ENCODE measurements at places on chromosomes 1 and 21. TPM values are rescaled to one million over a fixed set of nuclear protein-coding genes. Genes with fewer than 3 reads are reported as not detected.

Gene ASTN1
- 0.14 TPM for total RNA-seq

- DNase-seq: no peak
These were observed 44.8 kb upstream of the ZNF326 start for GRCh38 chr1:89949991-89950624.

DNA sequence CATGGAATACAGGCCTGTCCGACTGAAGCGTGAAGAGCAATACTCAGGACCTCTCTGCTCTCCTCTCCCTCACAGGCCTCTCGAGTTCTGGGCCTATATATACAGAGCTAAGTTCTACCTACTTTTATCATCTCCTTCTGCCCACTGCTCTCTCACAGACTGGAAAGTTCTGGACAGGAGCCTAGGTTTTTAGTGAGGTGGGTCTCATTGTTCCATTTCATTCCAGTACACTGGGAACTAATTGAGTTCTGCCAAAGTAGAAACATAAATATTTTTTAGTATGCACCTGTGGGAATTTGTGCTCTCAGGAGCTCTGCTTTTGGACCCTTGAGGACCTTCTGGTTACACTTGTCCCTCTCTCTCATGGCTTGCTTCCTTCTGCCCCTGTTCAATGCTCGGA lies at the start of gene TEDDM1:
Gene TEDDM1, minus strand, starts transcription at position 101 of the 400 bp plus-strand sequence. CDS start 182 bp downstream, outside the sequence.
- no peak for DNase-seq

Gene SLC9A1
- 57.1 TPM for total RNA-seq

DNA sequence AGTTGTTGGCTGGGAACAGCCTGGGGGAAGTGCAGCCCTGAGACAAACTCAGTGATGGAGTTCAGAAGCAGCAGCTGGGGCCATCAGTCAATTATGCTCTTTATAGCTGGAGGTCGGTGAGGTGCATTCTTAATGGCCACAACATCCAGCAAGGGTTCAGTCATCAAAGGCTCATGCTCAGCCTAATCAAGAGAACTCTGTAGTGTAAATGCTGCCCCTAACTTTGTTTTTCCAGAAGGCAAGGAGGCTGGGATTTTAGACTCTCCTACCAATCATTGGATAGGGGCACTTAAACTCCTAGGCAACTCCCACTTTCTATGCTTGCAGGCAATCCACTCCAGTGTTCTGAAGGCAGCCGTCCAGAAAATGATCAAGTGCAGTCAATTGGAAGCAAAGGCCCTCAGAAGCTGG lies 15.0 kb upstream of the RGS4 start:
- no peak for DNase-seq

DNA sequence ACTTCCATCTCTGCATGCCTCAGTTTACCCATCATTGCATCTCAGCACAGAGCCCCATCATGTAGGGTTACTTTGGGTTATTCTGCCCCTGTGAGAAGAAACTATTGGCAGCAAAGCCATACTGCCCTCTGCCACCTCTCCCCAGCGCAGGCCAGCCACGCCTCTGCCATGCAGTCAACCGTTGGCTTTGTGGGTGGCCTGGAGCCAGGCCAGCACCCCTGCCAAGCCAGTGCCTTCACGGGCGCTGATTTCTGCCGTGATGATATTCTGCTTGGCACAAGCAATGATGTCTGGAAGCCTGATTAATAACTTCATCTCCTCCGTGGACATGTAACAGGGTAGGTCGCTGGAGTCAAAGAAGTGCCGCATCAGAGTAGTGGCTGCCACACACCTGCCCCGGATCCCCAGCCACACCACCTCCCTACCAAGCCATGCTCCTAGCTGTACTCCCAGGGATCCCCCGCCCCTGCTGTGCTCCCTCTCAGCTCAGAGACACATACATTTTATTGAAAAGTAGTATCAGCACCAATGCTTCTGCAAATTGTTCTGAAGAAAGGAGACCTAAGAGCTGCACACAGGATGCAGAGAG lies 15.0 kb upstream of the CEP85 start:
- DNase-seq: no peak

GRCh38 chr1:169110236-169110635 lies 3.7 kb downstream of the ATP1B1 start:
- DNase-seq: no peak

Gene CD34
- total RNA-seq: 0.41 TPM

Gene RIPPLY3
- 0.92 TPM for total RNA-seq

GRCh38 chr1:119720866-119721440 lies 9.2 kb downstream of the PHGDH start:
- no peak for DNase-seq

- no peak for DNase-seq
These were observed 39.8 kb downstream of the WDTC1 start for GRCh38 chr1:27274204-27274603.

Gene SLC6A17
- total RNA-seq: 0.75 TPM

- no peak for DNase-seq
These were observed 1222.1 kb upstream of the NCAM2 start for GRCh38 chr21:19776076-19776475.

- DNase-seq: no peak
These were observed 73.4 kb downstream of the GALNT2 start for GRCh38 chr1:230140221-230141020.

DNA sequence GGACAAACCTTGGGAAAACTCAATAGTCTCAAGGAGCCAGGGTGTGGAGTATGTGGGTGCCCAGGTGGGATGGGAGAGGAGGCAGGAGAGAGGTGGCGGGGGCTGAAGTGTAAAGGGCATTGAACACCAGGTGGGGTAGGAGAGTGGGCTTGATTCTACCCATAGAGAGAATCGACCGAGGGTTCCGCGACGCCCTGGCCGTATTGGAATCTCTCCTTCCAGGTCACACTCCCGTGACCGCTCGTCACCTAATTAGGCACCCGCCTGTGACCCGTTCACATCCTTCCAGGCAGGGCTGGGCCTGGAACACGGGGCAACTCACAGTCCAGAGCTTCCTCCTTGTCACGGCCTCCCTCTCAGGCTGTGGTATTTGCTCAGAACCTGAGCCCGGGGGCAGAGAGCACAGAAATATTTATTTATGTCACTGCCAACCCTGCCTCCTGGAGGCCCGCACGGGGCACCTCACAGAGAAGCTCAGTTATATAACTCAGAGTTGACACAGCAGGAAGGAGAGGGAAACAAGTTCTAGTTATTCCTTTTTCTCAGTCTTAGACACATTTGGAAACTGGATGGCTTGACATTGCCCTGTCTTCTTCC lies 12.0 kb downstream of the NCMAP start:
- DNase-seq: peak; percentile 10

DNA sequence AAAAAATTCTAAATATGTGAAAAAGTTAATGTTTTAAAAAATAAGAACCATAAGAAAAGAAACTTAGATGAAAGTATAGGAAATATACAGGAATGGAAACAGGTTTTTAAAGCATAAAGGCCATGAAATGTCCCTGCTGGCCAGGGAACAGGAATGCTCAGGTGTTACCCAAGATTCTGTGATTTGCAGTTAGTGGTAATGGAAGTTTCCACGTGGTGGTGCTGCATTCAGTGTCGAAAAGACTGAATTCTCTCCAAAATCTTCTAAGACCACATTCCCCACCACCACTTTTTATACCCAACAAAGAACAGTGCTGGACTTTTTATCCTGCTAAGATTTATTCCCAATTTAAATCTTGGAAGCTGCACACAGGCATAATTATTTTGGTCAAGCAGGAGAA lies 126.2 kb downstream of the PRRX1 start:
- DNase-seq: no peak

Gene IGSF8
- 32.9 TPM for total RNA-seq

- DNase-seq: no peak
These were observed 109.8 kb upstream of the IVNS1ABP start for GRCh38 chr1:185426848-185427247.

Gene DDR2
- 3.8 TPM for total RNA-seq

- no peak for DNase-seq
These were observed 56.7 kb downstream of the LRIG2 start for GRCh38 chr1:113129529-113130185.

DNA sequence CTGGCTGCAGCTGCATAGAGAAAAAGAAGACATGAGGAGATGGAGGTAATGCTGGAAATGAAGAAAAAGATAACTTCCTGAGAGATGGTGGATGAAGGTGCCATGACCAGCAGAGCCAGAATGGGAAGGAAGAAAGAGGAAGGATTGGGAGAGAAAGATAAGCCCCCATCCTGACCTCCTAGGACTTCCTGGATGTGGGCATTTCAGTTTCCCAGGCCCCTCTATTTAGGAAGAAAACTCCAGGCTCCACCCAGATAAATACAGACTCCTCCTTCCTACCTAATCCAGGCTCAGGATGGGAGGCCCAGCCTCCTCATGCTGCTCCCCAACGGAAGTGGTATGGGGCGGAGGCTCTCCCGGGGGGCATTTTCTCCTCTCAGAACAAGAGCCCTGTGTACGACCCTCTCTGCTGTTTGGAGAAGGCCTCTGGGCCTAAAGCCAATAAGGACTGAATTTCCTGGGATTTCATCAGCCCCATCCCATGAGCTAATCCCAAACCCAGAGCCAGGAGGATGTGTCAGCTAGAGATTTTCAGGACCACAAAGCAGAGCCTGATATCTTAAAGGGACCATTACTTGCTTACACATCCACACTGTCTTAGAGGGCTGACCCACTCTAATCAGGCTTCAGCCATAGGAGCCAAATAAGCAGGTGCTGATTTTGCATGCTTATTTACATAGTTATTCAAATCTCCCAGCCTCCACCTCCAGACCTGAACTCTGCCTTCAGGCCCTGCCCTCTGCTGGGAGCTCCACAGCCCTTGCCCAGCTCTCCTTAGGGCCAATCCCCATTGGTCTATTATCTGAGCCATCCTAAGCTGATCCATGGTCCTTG lies 5.1 kb upstream of the ARHGEF2 start:
- DNase-seq: no peak

Gene OVAAL
- total RNA-seq: not detected

DNA sequence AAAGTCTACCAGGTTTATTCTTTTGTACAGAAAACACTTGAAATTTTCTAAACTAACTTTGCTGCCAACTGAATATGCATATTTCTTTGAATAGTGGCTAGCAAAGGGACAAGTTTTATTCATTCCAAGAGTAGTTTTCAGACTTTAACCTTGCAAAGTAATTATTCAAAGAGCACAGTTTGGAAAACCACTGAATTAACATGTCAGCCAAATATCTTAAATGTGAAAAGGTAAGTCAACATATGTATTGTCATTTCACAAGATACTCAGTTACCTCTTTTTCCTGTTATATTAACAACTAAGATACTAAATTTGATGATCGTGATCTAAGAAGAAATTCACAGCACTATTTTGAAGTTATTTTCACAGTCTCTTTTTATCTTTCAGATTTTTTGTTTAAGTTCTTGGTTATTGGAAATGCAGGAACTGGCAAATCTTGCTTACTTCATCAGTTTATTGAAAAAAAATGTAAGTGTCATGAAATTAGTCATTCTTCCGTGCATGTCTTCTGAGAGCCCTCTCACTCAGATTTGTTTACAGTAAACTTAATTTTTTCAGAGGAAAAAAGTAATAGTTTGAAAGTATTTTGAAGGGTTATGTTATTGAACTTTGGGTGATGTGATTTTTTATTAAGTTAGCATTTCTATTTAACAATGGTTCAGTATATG lies 15.3 kb downstream of the RAB4A start:
- no peak for DNase-seq

- no peak for DNase-seq
These were observed 90.8 kb downstream of the HHIPL2 start for GRCh38 chr1:222457084-222457483.

GRCh38 chr1:39132505-39133339 lies 71.8 kb upstream of the MACF1 start:
- no peak for DNase-seq

DNA sequence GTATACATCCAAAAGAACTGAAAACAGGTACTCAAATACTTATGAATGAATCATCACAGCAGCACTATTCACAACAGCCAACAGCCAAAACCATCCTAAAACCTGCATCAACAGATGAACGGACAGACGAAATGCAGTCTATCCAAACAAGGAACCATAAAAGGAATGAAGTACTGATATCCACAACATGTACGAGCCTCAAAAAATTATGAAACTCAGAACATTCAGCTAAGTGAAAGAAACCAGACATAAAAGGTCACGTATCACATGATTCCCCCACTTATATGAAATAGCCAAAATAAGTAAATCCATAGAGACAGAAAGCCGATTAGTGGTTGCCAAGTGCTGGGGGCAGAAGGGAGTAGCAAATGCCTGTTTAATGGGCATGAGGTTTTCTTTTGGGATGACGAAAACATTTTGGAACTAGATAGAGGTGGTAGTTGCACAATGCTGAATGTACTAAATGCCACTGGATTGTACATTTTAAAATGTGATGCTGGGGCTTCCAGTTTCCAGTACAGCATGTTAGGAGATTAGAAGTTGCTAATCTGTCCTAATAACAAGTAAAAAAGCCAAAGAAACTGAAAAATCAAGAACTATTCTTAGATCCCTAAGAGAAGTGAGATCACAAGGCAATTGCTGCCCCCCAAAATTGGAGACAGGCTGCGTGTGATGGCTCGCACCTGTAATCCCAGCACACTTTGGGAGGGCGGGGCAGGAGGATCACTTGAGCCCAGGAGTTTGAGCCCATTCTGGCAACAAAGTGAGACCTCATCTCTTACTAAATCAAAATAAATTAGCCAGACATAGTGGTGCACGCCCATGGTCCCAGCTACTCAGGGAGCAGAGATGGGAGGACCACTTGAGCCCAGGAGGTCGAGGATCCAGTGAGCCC lies 25.3 kb downstream of the CLSTN1 start:
- DNase-seq: no peak
